ENCODE measurements at places on chromosomes 5 and 9.

- no peak for DNase-seq
Observed at GRCh38 chr9:70679845-70680244, 265.4 kb upstream of the KLF9 start.

DNA sequence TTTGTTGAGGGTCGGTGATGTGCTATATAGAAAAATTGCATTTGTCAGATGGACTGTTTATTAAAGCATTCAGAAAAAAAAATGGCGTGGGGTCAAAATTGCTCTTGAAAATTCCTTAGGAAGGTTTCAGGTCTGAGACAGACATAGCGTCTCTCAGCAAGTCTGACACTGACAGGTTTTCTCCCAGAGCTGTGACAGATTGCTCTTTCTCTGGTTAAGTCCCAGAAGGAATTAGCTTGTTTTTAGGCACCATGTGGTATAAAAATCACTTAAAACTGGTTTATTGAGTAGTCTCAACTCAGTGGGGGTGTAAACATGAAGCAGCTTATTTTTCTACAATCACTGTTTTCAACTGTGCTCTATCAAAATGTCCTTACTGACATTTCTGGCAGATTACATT lies 1379.8 kb downstream of the MAT2B start:
- DNase-seq: no peak

DNA sequence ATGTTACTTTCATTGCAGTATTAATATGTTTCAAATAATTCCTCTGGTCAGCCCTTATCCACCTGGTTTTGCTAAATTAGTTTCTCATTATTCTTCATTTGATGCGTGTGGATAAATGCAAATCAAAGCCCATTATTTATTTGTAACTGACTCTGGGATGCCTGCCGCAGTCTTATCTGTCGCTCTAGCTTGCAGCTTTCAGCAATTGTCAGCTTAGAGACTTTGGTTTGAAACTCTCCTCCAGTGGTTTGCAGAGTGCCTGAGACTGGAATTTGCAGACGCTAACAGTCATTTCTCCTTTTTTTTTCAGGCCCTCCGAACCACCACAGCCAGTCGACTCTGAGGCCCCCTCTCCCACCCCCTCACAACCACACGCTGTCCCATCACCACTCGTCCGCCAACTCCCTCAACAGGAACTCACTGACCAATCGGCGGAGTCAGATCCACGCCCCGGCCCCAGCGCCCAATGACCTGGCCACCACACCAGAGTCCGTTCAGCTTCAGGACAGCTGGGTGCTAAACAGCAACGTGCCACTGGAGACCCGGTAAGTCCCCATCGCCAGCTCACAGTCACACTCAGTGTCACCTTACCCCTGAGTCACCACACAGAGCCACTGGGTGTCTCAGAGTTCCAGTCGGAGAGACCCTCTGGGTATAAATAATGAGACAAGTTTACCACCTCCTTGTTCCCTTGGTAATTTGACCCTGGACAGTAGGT lies 339.0 kb upstream of the WWC1 start:
- DNase-seq: no peak

- DNase-seq: no peak
Observed at GRCh38 chr5:36452424-36453006, 150.8 kb upstream of the RANBP3L start.

DNA sequence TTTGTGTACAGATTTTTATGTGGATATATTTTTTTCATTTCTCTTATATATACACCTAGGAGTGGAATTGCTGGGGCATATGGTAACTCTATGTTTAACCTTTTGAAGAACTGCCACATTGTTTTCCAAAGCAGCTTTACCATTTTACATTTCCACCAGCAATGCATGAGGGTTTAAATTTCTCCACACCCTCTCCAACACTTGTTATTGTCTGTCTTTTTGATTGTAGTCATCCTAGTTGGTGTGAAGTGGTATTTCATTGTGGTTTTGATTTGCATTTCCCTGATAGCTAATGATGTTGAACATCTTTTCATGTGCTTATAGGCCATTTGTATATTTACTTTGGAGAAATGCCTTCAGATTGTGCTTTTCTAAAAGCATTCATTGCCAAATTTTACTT lies 39.1 kb downstream of the YTHDC2 start:
- no peak for DNase-seq

GRCh38 chr9:112793213-112793810 lies 42.8 kb downstream of the SNX30 start:
- peak; percentile 76 for DNase-seq
